Body of pancreas (tissue), 4 donors: ENCODE measurements at places on chromosomes 3 and 15. TPM values are rescaled to one million over a fixed set of nuclear protein-coding genes. Genes with fewer than 3 reads are reported as not detected.

DNA sequence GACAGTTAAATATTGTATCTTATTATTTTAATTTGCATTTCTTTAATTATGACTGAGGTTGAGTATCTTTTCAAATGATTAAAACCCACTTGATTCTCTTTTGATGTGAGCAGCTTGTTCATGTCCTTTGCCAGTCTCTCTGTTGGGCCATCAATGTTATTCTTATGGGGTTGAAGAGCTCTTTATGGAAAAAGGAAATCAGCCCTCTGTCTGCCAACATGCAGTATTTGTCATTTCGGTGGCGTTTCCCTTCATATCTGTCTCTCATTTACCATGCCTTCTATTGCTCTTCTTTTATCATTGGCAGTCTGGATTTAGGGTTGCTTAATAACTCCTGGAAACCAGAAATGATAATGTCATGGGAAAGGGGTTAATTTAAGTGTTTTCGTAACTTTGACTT, 340.7 kb upstream of the DNAJC19 start:
- no peaks in the 10 kb centered on the region for H3K36me3 ChIP-seq
- DNase-seq: no peak
- no peak overlapping the region for H3K27ac ChIP-seq
- no peaks in the 10 kb centered on the region for H3K27me3 ChIP-seq
- H3K4me3 ChIP-seq: no peak overlapping the region
- H3K4me1 ChIP-seq: no peaks in the 10 kb centered on the region

GRCh38 chr3:45628746-45629145, 34.2 kb downstream of the LIMD1 start:
- H3K4me1 ChIP-seq: peaks cover 4% of the 10 kb centered on the region
- no peaks in the 10 kb centered on the region for H3K27me3 ChIP-seq
- H3K36me3 ChIP-seq: no peaks in the 10 kb centered on the region
- H3K27ac ChIP-seq: no peak overlapping the region
- H3K4me3 ChIP-seq: no peak overlapping the region

GRCh38 chr3:142963516-142964448, at the start of gene PAQR9:
TSS of gene PAQR9 (minus strand) at chr3:142963674. CDS start at chr3:142963336, 338 bp downstream.
- peak within 1 kb of the TSS; percentile 32 for H3K4me3 ChIP-seq
- H3K4me1 ChIP-seq: peaks cover 13% of the 10 kb centered on the region
- peaks cover 5% of the 10 kb centered on the region for H3K27me3 ChIP-seq
- H3K27ac ChIP-seq: no peak within 1 kb of the TSS

GRCh38 chr3:136353461-136353860, 103.3 kb downstream of the PCCB start:
- H3K4me1 ChIP-seq: peaks cover 19% of the 10 kb centered on the region
- H3K4me3 ChIP-seq: no peak overlapping the region
- H3K36me3 ChIP-seq: no peaks in the 10 kb centered on the region
- no peak overlapping the region for H3K27ac ChIP-seq
- DNase-seq: no peak
- no peaks in the 10 kb centered on the region for H3K27me3 ChIP-seq

DNA sequence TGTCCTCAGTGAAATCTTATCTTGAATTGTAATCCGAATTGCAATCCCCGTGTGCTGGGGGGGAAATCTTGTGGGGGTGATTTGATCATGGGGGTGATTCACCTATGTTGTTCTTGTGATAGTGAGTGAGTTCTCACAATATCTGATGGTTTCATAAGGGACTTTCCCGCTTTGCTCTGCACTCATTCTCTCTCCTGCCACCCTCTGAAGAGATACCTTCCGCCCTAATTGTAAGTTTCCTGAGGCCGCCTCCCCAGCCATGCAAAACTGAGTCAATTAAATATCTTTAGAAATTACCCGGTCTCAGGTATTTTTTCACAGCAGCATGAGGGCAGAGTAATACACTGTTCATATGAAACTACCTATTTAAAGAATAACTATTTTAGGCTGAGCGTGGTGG, 304.1 kb upstream of the EPHA6 start:
- no peaks in the 10 kb centered on the region for H3K27me3 ChIP-seq
- no peak overlapping the region for H3K4me3 ChIP-seq
- DNase-seq: no peak
- no peaks in the 10 kb centered on the region for H3K4me1 ChIP-seq
- H3K27ac ChIP-seq: no peak overlapping the region

GRCh38 chr3:15942462-15942861, 144.7 kb upstream of the ANKRD28 start:
- no peak overlapping the region for H3K4me3 ChIP-seq
- no peak for DNase-seq
- no peaks in the 10 kb centered on the region for H3K4me1 ChIP-seq
- no peak overlapping the region for H3K27ac ChIP-seq

DNA sequence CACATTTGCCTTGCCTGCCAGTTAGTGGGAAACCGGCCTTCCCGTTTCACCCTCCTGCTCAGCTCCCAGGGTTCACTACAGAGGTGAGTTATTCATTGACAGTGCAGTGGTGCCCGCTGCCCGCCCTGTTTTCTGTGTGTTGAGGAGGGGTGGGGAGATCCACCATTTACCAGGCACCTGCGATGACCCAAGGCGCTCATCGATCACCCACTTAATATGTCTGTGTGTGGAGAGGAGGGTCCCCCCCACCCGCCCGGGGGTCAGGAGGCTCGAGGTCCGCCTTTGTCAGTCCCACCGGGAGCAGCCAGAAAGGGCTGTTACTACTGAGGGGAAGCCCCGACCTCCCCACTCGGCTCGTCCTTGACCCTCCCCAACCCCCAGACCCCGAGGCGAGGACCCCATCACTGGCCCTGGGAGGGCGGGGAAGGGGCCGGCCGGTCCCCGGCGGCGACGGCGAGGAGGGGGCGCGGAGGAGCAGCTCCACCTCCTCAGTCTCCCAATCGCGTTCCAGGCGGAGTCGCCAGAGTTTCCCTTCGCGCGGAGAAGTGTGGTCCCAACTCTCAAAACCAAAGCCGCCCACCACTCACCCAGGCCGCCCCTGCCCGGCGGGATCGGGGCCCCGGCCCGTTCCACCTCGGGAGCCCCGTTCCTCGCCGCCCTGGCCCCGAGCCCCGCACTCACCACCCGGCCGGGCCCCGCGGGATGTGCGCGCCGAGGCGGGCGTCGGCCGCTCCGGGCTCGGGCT, 1.1 kb downstream of the PLXNB1 start:
- no peaks in the 10 kb centered on the region for H3K36me3 ChIP-seq
- peak overlapping the region; percentile 93 for H3K27ac ChIP-seq
- peak; percentile 85 for DNase-seq
- H3K4me3 ChIP-seq: peak overlapping the region; percentile 69

- no peaks in the 10 kb centered on the region for H3K4me1 ChIP-seq
- H3K36me3 ChIP-seq: no peaks in the 10 kb centered on the region
- no peak overlapping the region for H3K27ac ChIP-seq
- H3K27me3 ChIP-seq: no peaks in the 10 kb centered on the region
Measured at GRCh38 chr15:56587686-56588085, 122.7 kb upstream of the MNS1 start.

GRCh38 chr3:139774560-139775302, 97.0 kb upstream of the NMNAT3 start:
- H3K27ac ChIP-seq: no peak overlapping the region
- H3K27me3 ChIP-seq: no peaks in the 10 kb centered on the region
- H3K4me1 ChIP-seq: no peaks in the 10 kb centered on the region
- H3K4me3 ChIP-seq: no peak overlapping the region
- peak; percentile 20 for DNase-seq
- no peaks in the 10 kb centered on the region for H3K36me3 ChIP-seq

DNA sequence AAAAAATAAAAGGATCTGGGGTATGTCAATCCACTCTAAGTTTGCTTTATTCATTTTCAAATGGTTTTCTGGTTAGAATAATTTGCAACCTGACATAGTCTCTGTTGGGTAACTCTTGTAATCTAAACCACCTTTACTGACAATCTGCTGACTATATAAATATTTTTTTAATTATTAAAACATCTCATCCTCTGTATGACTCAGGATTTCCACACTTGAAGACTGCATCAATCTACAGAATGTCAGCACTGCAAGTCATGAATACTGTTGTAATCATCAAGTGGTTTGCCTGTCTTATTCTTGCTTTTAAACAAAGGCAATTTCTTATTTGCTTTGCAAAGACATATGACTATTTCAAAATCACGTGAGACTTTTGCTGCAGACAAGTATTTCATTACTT, 42.1 kb downstream of the VGLL3 start:
- no peak overlapping the region for H3K4me3 ChIP-seq
- no peak for DNase-seq
- H3K36me3 ChIP-seq: no peaks in the 10 kb centered on the region
- H3K4me1 ChIP-seq: no peaks in the 10 kb centered on the region
- H3K27me3 ChIP-seq: no peaks in the 10 kb centered on the region

DNA sequence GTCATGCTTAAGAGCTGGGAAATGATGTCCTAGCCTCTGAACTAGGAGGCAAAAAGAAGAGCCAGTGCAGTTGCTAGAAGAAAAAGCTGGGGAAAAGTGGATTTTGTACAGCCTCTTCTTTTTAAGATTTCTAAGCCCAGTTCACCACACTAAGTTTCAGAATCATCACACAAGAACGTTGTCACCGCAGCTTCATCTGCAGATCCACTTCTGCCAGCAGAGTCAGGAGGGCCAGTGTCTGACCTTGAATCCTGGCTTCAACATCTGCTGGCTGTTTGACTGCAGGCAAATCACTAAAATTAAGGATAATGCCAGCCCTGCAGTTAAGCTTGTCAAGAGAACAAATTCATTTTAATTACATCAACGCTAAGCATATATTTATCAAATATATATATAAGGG, 36.2 kb downstream of the HDC start:
- H3K36me3 ChIP-seq: no peaks in the 10 kb centered on the region
- H3K4me1 ChIP-seq: no peaks in the 10 kb centered on the region
- no peaks in the 10 kb centered on the region for H3K27me3 ChIP-seq
- no peak overlapping the region for H3K27ac ChIP-seq
- no peak for DNase-seq

DNA sequence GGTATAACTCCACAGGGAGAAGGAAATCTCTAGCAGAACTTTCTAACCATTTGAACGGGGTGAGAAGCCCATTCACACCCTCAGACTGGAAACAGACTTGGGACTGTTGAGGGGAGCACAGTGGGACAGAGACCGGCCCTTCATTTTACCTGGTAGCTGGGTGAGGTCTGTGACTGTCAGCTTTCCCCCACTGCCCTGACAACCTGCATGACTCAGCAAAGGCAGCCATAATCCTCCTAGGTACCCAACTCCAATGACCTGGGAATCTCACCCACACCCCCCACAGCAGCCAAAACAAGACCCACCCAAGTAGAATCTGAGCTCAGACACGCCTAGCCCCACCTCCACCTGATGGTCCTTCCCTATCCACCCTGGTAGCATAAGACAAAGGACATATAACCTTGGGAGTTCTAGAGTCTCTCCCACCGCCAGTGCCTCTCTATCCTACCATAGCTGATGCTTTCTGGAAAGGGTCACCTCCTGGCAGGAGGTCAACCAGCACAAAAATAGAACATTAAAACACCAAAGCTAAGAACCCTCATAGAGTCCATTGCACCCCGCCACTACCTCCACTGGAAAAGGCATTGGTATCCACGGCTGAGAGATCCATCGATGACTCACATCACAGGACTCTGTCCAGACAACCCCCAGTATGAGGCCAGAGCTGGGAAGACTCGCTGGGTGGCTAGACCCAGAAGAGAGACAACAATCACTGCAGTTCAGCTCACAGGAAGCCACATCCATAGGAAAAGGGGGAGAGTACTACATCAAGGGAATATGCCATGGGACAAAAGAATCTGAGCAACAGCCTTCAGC, 28.0 kb downstream of the SENP7 start:
- no peaks in the 10 kb centered on the region for H3K36me3 ChIP-seq
- no peak overlapping the region for H3K27ac ChIP-seq
- no peak for DNase-seq
- no peaks in the 10 kb centered on the region for H3K4me1 ChIP-seq
- H3K4me3 ChIP-seq: no peak overlapping the region
- no peaks in the 10 kb centered on the region for H3K27me3 ChIP-seq

GRCh38 chr3:188305220-188305619, 151.3 kb downstream of the LPP start:
- no peaks in the 10 kb centered on the region for H3K27me3 ChIP-seq
- no peak overlapping the region for H3K27ac ChIP-seq
- peaks cover 48% of the 10 kb centered on the region for H3K4me1 ChIP-seq
- DNase-seq: no peak
- H3K36me3 ChIP-seq: no peaks in the 10 kb centered on the region

GRCh38 chr3:73746623-73747022, 121.9 kb upstream of the PDZRN3 start:
- H3K4me3 ChIP-seq: no peak overlapping the region
- no peak overlapping the region for H3K27ac ChIP-seq
- no peak for DNase-seq
- no peaks in the 10 kb centered on the region for H3K36me3 ChIP-seq
- H3K27me3 ChIP-seq: no peaks in the 10 kb centered on the region

DNA sequence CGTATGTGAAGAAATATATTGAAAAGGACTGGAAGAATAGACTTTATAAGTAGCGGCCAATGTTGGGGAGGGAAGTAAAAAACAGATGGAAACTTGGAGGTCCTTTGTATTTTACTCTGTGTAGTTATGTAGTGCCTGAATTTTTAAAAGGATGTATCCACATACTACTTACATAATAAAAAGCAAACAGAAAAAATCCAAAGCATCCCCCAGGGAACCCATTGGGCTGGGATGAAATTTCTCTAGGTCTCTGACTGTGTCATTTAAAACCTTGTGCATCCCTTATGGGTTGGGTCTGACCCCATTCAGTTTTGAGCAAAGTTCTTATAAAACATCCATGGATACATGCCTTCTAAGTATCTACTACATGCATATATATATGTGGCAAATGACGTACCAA, 141.1 kb downstream of the NR1D2 start:
- H3K36me3 ChIP-seq: no peaks in the 10 kb centered on the region
- H3K27me3 ChIP-seq: no peaks in the 10 kb centered on the region
- no peaks in the 10 kb centered on the region for H3K4me1 ChIP-seq
- no peak overlapping the region for H3K27ac ChIP-seq
- no peak for DNase-seq

DNA sequence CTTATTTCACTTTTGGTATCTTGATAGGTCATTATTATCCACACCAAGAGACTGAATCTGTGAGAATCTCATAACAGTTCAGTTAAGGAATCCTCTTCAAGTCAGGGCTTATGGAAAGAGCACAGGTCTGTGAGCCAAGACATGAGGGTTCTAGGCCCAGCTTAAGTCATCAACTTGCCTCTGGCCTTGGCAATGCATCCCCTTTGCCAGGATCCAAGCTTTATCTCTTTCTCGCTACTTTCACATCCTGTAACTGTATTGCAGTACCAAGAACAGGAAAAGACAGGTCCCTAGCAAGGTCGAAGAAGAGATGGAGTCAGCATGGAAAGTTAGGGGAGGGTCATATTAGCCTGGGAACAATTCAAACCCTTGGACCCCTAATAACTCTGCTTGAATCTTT, 13.5 kb upstream of the APOD start:
- no peaks in the 10 kb centered on the region for H3K4me1 ChIP-seq
- H3K27me3 ChIP-seq: no peaks in the 10 kb centered on the region
- no peak overlapping the region for H3K27ac ChIP-seq
- H3K4me3 ChIP-seq: no peak overlapping the region
- no peak for DNase-seq

- no peaks in the 10 kb centered on the region for H3K27me3 ChIP-seq
- peaks cover 8% of the 10 kb centered on the region for H3K4me1 ChIP-seq
- no peak for DNase-seq
- no peaks in the 10 kb centered on the region for H3K36me3 ChIP-seq
Measured at GRCh38 chr3:127134466-127134865, 58.5 kb upstream of the PRR23E start.

GATA2 gene
- total RNA-seq: 12.9 TPM

MNS1 gene
- total RNA-seq: 1.6 TPM

KLHL40 gene
- total RNA-seq: not detected

HIGD2B gene
- total RNA-seq: not detected

SLC2A2 gene
- total RNA-seq: 2.9 TPM

C3orf22 gene
- total RNA-seq: not detected

BCL2A1 gene
- not detected for total RNA-seq

RABL3 gene
- 9.9 TPM for total RNA-seq

SLC51A gene
- not detected for total RNA-seq

NPAP1 gene
- 0.33 TPM for total RNA-seq

FILIP1L gene
- total RNA-seq: 47.8 TPM

MUSTN1 gene
- not detected for total RNA-seq

PLA1A gene
- not detected for total RNA-seq
